ENCODE measurements at places on chromosomes 5 and 9.

DNA sequence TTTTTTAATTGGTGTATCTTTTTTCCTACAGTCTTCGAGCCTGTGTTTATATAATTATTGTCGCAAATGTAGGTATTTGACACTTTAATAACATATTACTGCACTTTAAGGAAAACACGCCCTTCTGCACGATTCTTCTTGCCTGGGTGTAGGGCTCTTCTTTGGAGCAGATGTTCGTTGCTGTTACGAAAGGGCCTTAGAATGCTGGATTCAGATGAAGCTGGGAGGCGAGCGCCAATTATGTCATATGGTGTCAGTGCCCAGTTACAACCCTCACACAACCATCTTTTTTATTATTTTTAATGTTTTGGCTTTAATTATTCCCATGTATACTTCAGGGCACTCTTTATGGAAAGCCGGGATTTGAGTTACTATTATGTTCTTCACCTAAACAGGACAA is 553.0 kb downstream of the EBF1 start:
- DNase-seq = no peak
- no peaks in the 10 kb centered on the region for H3K27me3 ChIP-seq
- H3K36me3 ChIP-seq = no peaks in the 10 kb centered on the region
- no peak overlapping the region for H3K4me3 ChIP-seq
- no peaks in the 10 kb centered on the region for H3K4me1 ChIP-seq
- H3K27ac ChIP-seq = no peak overlapping the region

GRCh38 chr5:31758803-31759425 is 120.0 kb downstream of the PDZD2 start:
- no peaks in the 10 kb centered on the region for H3K36me3 ChIP-seq
- DNase-seq = no peak
- H3K4me3 ChIP-seq = no peak overlapping the region
- H3K27ac ChIP-seq = no peak overlapping the region
- no peaks in the 10 kb centered on the region for H3K27me3 ChIP-seq
- H3K4me1 ChIP-seq = peaks cover 20% of the 10 kb centered on the region

DNA sequence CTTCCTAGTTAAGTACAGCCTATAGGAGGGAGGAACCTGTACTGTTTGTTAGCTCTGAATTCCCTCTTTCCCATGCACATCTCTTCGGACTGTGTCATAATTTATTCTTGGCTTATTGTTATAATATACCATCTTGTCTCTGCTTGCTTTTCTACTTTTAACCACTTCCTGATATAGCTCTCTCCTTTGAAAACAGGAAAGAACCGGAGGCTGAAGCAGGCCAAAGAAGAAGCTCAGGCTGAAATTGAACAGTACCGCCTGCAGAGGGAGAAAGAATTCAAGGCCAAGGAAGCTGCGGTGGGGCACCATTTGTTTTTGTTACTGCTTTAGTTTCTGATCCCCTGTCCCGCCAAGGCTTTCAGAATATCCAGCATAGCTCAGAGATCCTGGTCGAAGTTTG is 4.8 kb downstream of the ATP6V1G1 start:
- no peak for DNase-seq
- no peaks in the 10 kb centered on the region for H3K27me3 ChIP-seq
- no peaks in the 10 kb centered on the region for H3K36me3 ChIP-seq
- H3K4me3 ChIP-seq = no peak overlapping the region

GRCh38 chr9:104675611-104676010 is 18.7 kb upstream of the OR13D1 start:
- H3K4me3 ChIP-seq = no peak overlapping the region
- DNase-seq = no peak
- no peak overlapping the region for H3K27ac ChIP-seq
- no peaks in the 10 kb centered on the region for H3K27me3 ChIP-seq
- no peaks in the 10 kb centered on the region for H3K4me1 ChIP-seq

- H3K4me1 ChIP-seq = peaks cover 7% of the 10 kb centered on the region
- DNase-seq = no peak
- H3K27ac ChIP-seq = no peak overlapping the region
- no peak overlapping the region for H3K4me3 ChIP-seq
Measured at GRCh38 chr9:14428781-14429230, 114.9 kb upstream of the NFIB start.

- H3K27ac ChIP-seq = no peak overlapping the region
- H3K27me3 ChIP-seq = no peaks in the 10 kb centered on the region
- peaks cover 42% of the 10 kb centered on the region for H3K4me1 ChIP-seq
- no peaks in the 10 kb centered on the region for H3K36me3 ChIP-seq
- no peak for DNase-seq
- no peak overlapping the region for H3K4me3 ChIP-seq
Measured at GRCh38 chr5:178117923-178118701, 4.8 kb downstream of the N4BP3 start.

- DNase-seq = no peak
- H3K4me1 ChIP-seq = peaks cover 20% of the 10 kb centered on the region
- no peaks in the 10 kb centered on the region for H3K27me3 ChIP-seq
- no peaks in the 10 kb centered on the region for H3K36me3 ChIP-seq
- H3K4me3 ChIP-seq = no peak overlapping the region
Measured at GRCh38 chr9:113461285-113461684, 2.2 kb upstream of the RGS3 start.

- H3K27ac ChIP-seq = peak overlapping the region; percentile 77
- H3K4me1 ChIP-seq = peaks cover 100% of the 10 kb centered on the region
- H3K4me3 ChIP-seq = no peak overlapping the region
- no peak for DNase-seq
- H3K36me3 ChIP-seq = peaks cover 6% of the 10 kb centered on the region
- H3K27me3 ChIP-seq = no peaks in the 10 kb centered on the region
Measured at GRCh38 chr9:134405527-134405926, 79.3 kb downstream of the RXRA start.

- no peak overlapping the region for H3K4me3 ChIP-seq
- H3K4me1 ChIP-seq = peaks cover 16% of the 10 kb centered on the region
- H3K27ac ChIP-seq = no peak overlapping the region
- no peaks in the 10 kb centered on the region for H3K27me3 ChIP-seq
- no peak for DNase-seq
- no peaks in the 10 kb centered on the region for H3K36me3 ChIP-seq
Measured at GRCh38 chr5:142358121-142358520, 33.3 kb upstream of the SPRY4 start.

DNA sequence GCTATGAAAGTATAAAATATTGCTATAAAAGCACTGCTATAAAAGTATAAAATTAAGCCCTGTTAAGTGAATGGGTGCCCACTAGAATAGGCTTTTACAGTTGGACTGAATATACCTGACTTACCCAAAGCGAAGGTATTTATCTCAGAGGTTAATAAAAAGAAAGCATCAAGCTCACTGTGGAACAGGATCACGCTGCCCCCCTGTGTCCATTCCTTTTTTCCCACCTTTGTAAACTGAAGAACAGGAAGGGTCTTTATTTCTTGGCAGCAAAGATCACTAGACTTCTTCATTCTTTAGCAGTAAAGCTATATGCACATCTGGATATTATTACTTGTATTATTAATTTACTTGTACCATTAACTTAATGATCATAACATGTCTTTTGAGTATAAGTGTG is 22.1 kb upstream of the PLPP6 start:
- no peaks in the 10 kb centered on the region for H3K27me3 ChIP-seq
- no peaks in the 10 kb centered on the region for H3K36me3 ChIP-seq
- H3K4me3 ChIP-seq = no peak overlapping the region
- no peaks in the 10 kb centered on the region for H3K4me1 ChIP-seq
- DNase-seq = no peak

GRCh38 chr5:176364765-176365350 is 429 bp upstream of the ARL10 start:
- H3K27me3 ChIP-seq = no peaks in the 10 kb centered on the region
- no peak for DNase-seq
- peak overlapping the region; percentile 81 for H3K27ac ChIP-seq
- H3K36me3 ChIP-seq = peaks cover 17% of the 10 kb centered on the region
- H3K4me1 ChIP-seq = peaks cover 31% of the 10 kb centered on the region
- peak overlapping the region; percentile 84 for H3K4me3 ChIP-seq

DNA sequence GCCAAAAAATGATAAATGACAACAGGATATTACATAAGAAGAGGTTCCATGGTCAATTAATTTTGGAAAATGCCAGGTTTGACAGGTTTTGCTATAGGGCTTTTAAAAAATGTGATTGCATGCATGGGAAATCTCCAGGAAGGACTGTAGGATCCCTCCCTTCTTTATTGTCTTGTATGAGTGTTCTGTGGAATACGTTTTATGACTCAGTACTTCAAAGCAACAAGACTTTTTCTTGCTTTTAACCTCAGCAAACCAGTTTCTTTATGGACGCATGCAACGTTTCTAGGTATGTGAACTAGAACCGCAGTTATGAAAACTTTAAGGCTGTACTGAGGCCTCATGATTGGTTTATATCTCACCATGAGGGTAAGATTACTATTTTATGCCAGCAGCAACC is 76.6 kb upstream of the NTRK2 start:
- no peak overlapping the region for H3K4me3 ChIP-seq
- H3K27ac ChIP-seq = no peak overlapping the region
- H3K36me3 ChIP-seq = no peaks in the 10 kb centered on the region
- H3K4me1 ChIP-seq = no peaks in the 10 kb centered on the region

GRCh38 chr5:76942581-76942980 is 10.3 kb upstream of the CRHBP start:
- no peaks in the 10 kb centered on the region for H3K27me3 ChIP-seq
- H3K4me3 ChIP-seq = no peak overlapping the region
- no peaks in the 10 kb centered on the region for H3K4me1 ChIP-seq
- no peaks in the 10 kb centered on the region for H3K36me3 ChIP-seq
- H3K27ac ChIP-seq = no peak overlapping the region

DNA sequence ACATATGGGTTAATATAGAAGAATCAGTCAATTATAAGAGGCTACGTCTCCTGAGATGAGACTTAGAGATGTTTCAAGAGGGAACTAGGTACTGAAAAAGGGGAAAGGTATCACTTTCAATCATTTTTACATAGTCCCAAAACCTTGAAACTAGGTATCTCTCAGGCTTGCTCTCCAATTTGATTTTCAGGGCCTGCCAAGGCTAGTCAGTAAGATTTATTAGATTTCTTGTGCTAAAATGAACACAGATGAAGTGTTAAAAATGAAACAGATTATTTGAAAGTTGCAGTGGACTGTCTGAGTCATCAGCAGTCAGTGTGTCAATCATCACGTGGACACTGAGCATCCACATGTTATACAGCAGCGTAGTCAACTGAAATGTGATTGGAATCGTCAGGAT is 591.1 kb downstream of the DTWD2 start:
- no peaks in the 10 kb centered on the region for H3K4me1 ChIP-seq
- H3K36me3 ChIP-seq = no peaks in the 10 kb centered on the region
- H3K27me3 ChIP-seq = no peaks in the 10 kb centered on the region
- H3K27ac ChIP-seq = no peak overlapping the region
- H3K4me3 ChIP-seq = no peak overlapping the region

- H3K4me3 ChIP-seq = no peak overlapping the region
- H3K36me3 ChIP-seq = no peaks in the 10 kb centered on the region
- DNase-seq = no peak
- H3K27ac ChIP-seq = no peak overlapping the region
- H3K4me1 ChIP-seq = no peaks in the 10 kb centered on the region
Measured at GRCh38 chr5:81767097-81767496, 16.2 kb upstream of the SSBP2 start.

- H3K27me3 ChIP-seq = no peaks in the 10 kb centered on the region
- H3K27ac ChIP-seq = peak overlapping the region; percentile 87
- peak overlapping the region; percentile 80 for H3K4me3 ChIP-seq
Measured at GRCh38 chr5:150000990-150001659, 586 bp downstream of the HMGXB3 start.

GRCh38 chr5:173522518-173522917 is 93.9 kb downstream of the BOD1 start:
- H3K4me1 ChIP-seq = no peaks in the 10 kb centered on the region
- no peaks in the 10 kb centered on the region for H3K36me3 ChIP-seq
- H3K4me3 ChIP-seq = no peak overlapping the region
- no peak overlapping the region for H3K27ac ChIP-seq
- no peak for DNase-seq

DNA sequence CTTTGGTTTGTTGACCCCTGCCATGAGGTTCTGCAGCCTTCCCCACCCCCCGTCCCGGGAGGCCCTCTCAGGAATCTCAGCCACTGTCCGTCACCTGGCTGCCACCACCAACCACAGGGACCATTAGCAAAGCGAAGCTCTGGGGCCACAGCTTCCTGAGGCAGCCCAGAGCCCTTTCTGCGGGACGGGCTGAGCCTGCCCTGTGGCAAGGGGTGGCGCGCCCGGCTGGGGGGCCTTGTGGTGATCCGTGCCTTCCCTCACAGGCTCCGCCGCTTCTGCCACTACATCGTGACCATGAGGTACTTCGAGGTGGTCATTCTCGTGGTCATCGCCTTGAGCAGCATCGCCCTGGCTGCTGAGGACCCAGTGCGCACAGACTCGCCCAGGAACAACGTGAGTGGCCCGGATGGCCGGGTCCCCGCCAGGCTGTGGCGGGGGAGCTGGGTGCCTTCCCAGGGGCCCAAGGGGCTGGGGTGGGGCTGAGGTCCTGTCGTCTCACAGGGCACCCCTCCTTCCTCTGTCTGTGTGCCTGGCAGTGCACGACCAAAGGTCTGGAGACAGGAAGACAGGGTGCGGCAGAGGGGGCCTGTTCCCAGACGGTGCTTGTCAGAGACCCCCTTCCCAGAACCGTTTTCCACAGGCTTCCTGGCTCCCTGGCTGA is 169.2 kb downstream of the CACNA1B start:
- H3K27me3 ChIP-seq = no peaks in the 10 kb centered on the region
- H3K4me3 ChIP-seq = no peak overlapping the region
- H3K4me1 ChIP-seq = no peaks in the 10 kb centered on the region
- no peak for DNase-seq

- H3K27me3 ChIP-seq = no peaks in the 10 kb centered on the region
- no peak for DNase-seq
- H3K4me3 ChIP-seq = no peak overlapping the region
- no peaks in the 10 kb centered on the region for H3K36me3 ChIP-seq
Measured at GRCh38 chr9:27755846-27756245, 182.6 kb upstream of the C9orf72 start.

DNA sequence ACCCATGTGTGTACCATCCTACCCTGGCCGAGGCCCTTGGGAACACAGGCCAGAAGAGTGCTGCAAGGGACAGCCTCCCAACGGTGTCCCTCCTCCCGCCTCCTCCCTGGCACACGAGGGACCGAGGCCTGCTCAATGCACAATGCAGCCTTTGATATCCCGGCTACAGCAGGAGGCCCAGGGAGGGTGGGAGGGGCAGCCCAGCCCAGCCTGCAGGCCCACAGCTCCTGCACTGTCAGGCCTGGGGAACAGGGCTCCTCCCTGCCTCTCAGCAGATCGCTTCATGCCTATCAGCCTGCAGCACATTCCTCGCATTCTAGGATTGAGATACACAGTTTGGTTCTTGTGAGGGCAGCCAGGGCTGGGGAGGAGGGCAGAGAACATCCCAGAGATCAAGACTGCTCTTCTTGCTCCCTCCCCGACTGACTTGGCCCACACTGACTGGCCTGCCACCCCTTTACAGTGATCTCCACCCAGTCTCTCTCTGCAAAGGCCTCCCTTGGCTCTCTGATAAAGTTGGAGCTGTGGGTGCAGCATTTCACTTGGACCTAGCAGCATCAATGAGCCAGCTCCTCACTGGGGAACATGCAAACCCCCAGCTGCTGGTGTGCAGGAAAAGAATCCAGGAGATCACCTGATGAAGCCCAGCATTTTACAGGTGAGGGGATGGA is at the start of gene SH3TC2:
SH3TC2 (minus strand) TSS at position 46 of the 671 bp plus-strand sequence; CDS start at position 6, 40 bp downstream.
- no peaks in the 10 kb centered on the region for H3K36me3 ChIP-seq
- no peaks in the 10 kb centered on the region for H3K27me3 ChIP-seq
- no peak within 1 kb of the TSS for H3K4me3 ChIP-seq
- DNase-seq = no peak
